ENCODE measurements at places on chromosomes 2 and 18. TPM values are rescaled to one million over a fixed set of nuclear protein-coding genes. Genes with fewer than 3 reads are reported as not detected.
A peak's percentile ranks its signal among the peaks of the same experiment; 100 is the strongest.

DNA sequence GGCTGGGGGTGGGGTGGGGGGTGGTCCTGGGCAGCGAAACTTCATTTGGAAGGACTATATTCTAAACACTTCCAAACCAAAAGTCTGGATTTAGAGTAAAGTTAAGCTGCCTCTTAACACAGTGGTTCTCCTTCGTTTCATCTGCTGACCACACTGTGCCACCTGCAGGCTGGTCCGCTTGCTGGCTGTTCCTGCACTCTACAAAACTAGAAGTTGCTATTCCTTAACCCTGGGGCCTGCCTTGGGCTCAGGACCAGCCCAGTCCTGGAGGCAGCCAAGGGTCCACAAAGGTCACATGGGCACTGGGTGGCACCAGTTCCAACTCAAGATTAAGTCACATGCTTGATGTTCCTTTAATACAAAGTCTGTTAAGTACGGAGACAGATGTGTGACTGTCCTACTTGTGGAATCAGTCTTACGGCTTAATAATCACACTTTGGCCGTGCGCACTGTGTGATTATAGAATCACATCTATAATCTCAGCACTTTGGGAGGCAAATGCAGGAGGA is 195.4 kb downstream of the FAM210A start:
- H3K4me3 ChIP-seq, result no peak overlapping the region
- no peaks in the 10 kb centered on the region for H3K36me3 ChIP-seq
- H3K4me1 ChIP-seq, result peaks cover 9% of the 10 kb centered on the region
- H3K27me3 ChIP-seq, result no peaks in the 10 kb centered on the region
- DNase-seq, result no peak
- H3K27ac ChIP-seq, result no peak overlapping the region

GRCh38 chr18:79956276-79956675 is 4.8 kb upstream of the SLC66A2 start:
- no peaks in the 10 kb centered on the region for H3K36me3 ChIP-seq
- no peaks in the 10 kb centered on the region for H3K27me3 ChIP-seq
- H3K27ac ChIP-seq, result no peak overlapping the region
- DNase-seq, result no peak
- H3K4me1 ChIP-seq, result peaks cover 13% of the 10 kb centered on the region

DNA sequence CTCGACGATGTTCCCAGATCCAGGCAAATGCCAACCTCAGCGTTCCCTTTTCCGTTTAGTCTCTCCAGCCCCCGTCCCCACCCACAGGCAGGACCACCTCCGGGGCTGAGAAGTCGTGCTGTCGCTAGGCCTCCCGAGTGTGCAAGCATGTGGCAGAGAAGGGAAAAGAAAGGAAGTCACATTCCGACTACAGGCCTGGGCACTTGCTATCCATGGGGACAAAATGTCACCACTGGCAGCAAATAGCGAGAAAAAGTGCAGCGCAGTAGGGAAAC is 420 bp downstream of the PIGN start:
- no peak for DNase-seq
- H3K4me1 ChIP-seq, result peaks cover 53% of the 10 kb centered on the region
- peak overlapping the region; percentile 95 for H3K27ac ChIP-seq
- H3K36me3 ChIP-seq, result peaks cover 24% of the 10 kb centered on the region
- H3K4me3 ChIP-seq, result peak overlapping the region; percentile 98

The ANO7 gene
- total RNA-seq, result 1.5 TPM

The HAAO gene
- 11.4 TPM for total RNA-seq

DNA sequence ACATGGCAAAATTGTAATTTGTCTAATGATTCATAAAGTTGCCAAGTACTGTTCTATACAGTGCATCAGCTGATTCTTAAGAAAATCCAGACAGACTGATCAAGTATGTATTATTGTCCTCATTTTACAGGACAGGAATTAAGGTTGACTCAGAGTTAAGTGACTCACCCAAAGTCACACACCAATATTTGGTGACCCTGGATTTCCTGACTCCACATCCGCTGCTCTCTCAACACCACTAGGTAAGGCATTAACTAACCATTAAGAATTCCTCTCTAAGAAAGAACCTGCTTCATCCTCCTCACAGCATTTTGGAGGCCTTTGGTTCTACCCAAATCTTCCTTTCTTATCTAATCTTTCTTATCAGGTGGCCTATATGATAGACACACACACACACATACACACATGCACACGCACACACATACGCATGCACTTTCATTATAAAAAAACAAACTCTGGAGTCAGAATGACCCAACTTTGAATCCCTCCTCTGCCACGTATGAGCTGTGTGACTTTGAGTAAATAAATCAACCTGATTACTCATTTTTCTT is 150.8 kb downstream of the ANKRD44 start:
- H3K27ac ChIP-seq, result peak overlapping the region; percentile 90
- no peaks in the 10 kb centered on the region for H3K27me3 ChIP-seq
- no peak for DNase-seq
- H3K4me3 ChIP-seq, result peak overlapping the region; percentile 64
- H3K36me3 ChIP-seq, result peaks cover 26% of the 10 kb centered on the region
- peaks cover 93% of the 10 kb centered on the region for H3K4me1 ChIP-seq

- peaks cover 24% of the 10 kb centered on the region for H3K27me3 ChIP-seq
- H3K4me3 ChIP-seq, result no peak overlapping the region
- no peaks in the 10 kb centered on the region for H3K4me1 ChIP-seq
- H3K36me3 ChIP-seq, result no peaks in the 10 kb centered on the region
- H3K27ac ChIP-seq, result no peak overlapping the region
- no peak for DNase-seq
These were observed 4.3 kb upstream of the CHRNA1 start for GRCh38 chr2:174768557-174768956.

GRCh38 chr18:75198036-75198435 is 10.9 kb downstream of the PTGR3 start:
- no peaks in the 10 kb centered on the region for H3K27me3 ChIP-seq
- no peak overlapping the region for H3K4me3 ChIP-seq
- peaks cover 16% of the 10 kb centered on the region for H3K36me3 ChIP-seq
- no peak for DNase-seq
- no peak overlapping the region for H3K27ac ChIP-seq

The BOLL gene
- not detected for total RNA-seq

DNA sequence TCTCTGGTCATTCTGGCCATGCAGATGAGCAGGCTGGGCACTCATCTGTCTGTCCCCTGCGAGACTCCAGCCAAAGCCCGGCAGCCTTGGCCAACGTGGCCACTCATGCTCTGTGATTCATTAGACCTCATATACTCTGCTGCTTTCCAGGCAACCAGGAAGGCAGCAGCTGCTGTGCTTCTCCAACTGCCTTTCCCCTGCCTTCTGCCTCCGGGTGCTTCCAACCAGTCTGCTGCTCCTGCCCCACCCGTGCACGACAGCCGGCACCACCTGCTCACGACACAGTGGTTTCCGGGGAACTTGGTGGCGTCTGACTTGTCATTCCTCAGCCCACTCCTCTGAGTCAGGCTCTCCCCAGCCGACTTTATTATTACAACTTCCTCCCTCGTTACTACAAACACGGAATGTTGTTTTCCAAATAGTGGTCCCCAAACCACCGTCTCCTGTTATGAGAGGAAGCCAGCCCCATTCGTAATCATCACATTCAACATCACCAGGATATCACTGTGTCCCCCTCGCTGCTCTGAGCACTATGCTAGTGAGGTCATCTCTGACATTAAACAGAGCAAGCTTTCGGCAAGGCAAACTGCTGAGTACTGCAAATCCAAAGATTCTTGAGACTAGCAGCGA is 392.4 kb downstream of the ALK start:
- H3K4me3 ChIP-seq, result no peak overlapping the region
- H3K36me3 ChIP-seq, result no peaks in the 10 kb centered on the region
- H3K27ac ChIP-seq, result no peak overlapping the region
- H3K27me3 ChIP-seq, result no peaks in the 10 kb centered on the region
- H3K4me1 ChIP-seq, result no peaks in the 10 kb centered on the region

DNA sequence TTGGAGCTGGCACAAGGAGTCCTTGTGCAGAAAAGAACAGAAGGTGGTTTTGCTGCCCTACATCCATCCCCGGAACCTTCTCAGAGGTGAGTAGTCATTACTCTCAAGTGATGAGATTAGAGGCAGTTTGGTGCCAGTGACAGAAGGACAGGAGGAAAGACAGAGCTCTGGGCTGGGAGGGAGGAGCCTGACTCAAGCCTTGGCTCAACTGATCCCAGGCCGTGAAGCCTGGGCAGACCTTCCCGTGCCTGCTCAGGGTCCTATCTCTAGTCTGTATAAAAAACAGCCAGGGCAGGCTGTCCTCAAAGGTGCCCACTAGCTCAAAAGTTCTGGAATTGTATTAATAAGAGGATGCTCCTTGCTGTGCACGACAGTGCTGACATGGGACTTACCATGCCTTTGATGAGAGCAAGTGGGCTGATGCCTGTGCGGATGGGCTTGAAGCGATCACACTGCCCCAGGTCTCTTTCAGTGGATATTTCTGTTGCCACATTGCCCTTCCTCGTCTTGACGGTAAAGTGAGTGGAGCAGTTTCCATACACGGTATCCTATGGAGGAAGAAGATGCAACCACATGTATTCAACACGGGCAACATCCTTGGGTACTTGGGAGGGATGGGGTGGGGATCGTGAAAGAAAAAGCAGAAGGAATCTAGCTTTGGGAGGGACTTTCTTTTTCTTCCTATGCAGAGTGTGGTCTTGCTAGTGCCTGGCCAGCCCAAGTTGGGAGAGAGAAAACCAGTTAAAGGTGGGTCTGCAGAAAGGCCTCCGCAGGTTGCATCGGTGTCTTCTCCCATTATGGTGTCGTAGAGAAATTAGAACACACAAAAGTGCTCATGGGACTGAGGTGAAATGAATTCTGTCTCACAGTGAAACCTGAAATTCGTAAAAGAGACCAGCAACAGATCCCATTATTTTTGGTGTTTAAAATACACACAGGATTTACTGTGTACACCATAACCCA is 6.9 kb downstream of the APOB start:
- H3K27me3 ChIP-seq, result peaks cover 9% of the 10 kb centered on the region
- no peaks in the 10 kb centered on the region for H3K36me3 ChIP-seq
- no peaks in the 10 kb centered on the region for H3K4me1 ChIP-seq

GRCh38 chr2:23430263-23430662 is 45.3 kb downstream of the KLHL29 start:
- H3K36me3 ChIP-seq, result no peaks in the 10 kb centered on the region
- H3K4me1 ChIP-seq, result no peaks in the 10 kb centered on the region
- H3K4me3 ChIP-seq, result no peak overlapping the region

The LOXHD1 gene
- total RNA-seq, result not detected

- no peak overlapping the region for H3K4me3 ChIP-seq
- no peak overlapping the region for H3K27ac ChIP-seq
- no peaks in the 10 kb centered on the region for H3K36me3 ChIP-seq
- H3K27me3 ChIP-seq, result peaks cover 14% of the 10 kb centered on the region
- no peak for DNase-seq
These were observed 47.3 kb downstream of the TCF7L1 start for GRCh38 chr2:85180322-85181133.
